ENCODE measurements at places on chromosomes 7 and 10.

- no peak for DNase-seq
These were observed 542.3 kb upstream of the MBL2 start for GRCh38 chr10:53314876-53315275.

GRCh38 chr7:108285003-108285368, 154.8 kb upstream of the LAMB4 start:
- no peak for DNase-seq

DNA sequence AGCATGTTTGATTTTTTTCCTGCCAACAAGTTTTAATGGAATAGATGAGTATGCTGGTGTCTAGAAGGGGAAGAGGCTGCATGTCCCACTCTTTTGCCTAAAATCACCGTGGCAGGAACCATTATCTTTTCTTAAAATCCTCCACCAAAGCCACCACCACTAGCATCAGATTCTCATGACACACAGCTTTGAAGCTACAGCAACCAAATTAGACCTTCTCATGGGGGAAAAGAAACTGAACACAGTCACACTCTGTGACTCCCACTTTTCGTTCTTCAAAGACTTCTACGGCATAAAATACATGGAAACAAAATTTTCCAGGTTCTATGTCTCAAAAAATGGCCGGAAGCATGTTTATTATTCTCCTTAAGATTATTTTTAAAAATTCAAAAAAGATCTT, 81.8 kb downstream of the SGMS1 start:
- no peak for DNase-seq

GRCh38 chr7:41067576-41067975, 635.3 kb downstream of the INHBA start:
- no peak for DNase-seq

- no peak for DNase-seq
These were observed 57.6 kb downstream of the GTF2IRD1 start for GRCh38 chr7:74511345-74511744.

- DNase-seq, result no peak
These were observed 36.4 kb downstream of the VCL start for GRCh38 chr10:74034301-74034700.

DNA sequence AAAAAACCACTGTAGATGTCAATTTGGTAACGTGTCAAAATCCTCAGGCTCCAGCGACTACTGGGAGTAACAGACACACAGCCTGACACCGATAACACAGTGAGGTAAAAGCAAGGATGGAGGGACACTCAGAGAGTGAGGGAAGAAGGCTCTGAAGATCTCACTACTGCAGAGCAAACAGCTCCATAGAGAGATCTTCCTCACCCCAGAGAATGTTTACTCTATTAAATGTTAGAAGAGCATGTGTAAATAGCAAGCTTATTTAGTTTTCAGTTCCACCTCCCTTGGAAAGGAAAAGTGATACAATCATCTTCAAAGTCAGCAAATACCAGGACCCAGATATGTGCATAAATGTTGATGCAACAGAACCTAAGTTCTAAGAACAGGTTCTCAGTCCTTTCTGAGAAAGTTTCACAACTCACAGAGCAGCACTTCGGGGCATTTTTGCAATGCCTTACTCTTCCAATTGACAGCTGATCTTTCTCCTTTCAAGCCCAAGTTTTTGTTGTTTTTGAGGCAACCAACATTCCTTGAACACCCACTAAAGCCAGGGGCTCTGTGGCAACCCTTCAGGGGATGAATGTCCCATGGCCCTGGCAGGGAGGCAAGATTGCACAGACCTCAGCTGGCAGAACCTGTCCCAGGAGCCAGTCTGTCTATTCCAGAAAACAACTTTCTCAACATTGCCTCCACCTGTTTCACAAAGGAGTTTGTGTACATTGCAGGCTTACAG, 177.4 kb downstream of the SFMBT2 start:
- DNase-seq, result no peak

GRCh38 chr10:70561070-70561469, 41.5 kb downstream of the PRF1 start:
- DNase-seq, result no peak

DNA sequence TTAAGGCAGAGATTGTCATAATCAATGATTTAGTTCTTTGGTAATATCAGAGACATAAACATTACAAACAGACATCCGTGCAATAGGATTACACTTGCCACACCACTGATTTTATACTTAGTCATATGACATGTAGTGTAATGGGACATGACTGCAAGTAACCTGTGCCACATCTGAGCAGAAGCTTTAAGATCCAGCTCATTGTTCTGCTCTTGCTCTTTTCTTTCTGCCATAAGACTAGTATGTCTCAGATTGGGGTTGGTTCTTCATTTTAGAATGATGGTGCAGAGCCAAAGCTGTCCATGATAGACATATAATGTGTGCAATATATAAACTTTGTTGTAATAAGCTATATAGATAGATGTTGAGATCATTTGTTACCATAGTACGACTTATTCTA, 119.7 kb upstream of the SEMA3A start:
- no peak for DNase-seq

All from CD4-positive, alpha-beta T cell treated with Interleukin-4 for 1 hour (primary cell).